ENCODE measurements at places on chromosomes 6 and 20.

GRCh38 chr6:97160280-97160679 lies 122.7 kb downstream of the MMS22L start:
- DNase-seq = peak; percentile 11

DNA sequence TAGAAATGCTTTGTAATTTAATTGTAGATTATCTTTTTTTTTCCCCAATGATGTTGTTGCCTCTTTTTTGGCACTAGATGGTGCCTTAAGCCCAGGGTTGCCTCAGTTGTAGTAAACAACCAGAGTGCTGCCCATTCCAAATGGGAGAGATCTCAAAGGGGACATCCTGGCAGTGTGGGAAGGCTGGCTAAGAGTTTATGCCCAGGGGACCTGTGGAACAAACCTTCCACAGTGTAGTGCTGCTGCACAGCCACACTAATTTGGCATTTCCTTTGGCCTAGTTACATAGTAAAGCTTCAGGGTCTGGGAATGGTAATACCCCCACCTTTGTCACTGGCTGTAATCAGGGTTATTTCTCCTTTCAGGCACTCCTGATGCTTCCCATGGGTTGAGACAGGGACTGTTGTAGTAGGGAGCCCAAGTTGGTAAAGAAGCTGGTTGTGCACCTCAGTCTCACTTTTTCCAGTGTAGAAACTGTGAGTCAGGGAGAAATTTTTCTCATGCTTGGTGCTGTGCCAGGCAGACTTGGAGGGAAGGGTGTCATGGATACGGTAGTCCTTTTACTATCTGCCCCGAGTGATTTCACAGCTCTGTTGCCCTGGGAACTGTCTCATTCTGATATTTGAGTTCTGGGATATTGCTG lies 177.8 kb upstream of the ECI2 start:
- DNase-seq = no peak

GRCh38 chr6:26332408-26332807 lies 32.6 kb upstream of the BTN3A2 start:
- DNase-seq = peak; percentile 12

DNA sequence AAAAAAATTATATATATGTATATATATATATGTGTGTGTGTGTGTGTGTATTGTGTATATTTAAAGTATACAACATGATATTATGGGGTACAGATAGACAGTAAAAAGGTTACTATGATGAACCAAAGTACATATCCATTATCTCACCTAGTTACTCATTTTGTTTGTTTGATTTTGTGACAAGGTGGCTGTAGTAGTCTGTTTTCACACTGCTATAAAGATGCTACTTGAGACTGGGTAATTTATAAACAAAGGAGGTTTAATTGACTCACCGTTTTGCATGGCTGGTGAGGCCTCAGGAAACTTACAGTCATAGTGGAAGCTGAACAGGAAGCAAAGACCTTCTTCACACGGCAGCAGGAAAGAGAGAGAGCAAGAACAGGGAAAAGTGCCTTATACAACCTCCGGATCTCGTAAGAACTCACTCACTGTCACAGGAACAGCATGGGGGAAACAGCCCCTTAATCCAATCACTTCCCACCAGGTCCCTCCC lies 30.2 kb upstream of the DACT2 start:
- no peak for DNase-seq

DNA sequence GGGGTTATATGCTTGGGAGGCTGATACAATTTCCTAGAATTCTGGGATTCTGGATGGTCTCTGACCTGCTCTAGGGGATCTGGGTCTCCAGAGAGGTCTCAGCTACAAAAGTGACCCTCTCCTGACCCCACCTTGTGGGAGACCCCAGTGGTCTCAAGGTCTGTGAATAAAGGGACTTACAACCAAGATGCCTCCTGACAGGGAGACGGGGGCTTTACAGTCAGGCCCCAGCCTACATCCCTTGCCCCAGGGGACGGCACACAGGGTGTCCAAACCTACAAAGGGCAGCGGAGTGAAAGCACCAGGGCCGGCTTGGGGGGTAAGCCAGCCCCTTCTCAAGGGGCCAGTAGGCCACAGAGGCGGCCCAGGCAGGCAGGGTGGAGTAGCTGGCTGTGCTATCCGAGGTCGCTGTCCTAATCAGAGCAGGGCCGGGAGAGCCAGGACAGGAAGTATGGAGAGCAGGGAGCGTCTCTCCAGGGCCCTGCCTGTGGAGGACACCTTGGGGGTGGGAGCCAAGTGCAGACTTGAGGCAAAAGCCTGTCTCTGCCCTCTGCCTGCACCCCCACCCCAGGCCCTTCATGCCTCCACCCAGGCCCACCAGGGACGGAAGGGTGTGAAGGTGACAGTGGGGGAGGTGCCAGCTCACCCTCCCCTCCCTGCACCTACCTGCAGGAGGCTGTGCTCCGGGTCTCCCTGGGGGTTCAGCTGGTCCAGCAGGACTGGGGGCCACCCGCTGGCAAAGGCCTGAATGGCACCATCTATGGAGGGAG lies 3.5 kb downstream of the GFRA4 start:
- DNase-seq = no peak

- no peak for DNase-seq
These were observed 58.5 kb downstream of the PLAGL1 start for GRCh38 chr6:143949535-143949934.

- DNase-seq = no peak
These were observed 59.4 kb upstream of the FRMD1 start for GRCh38 chr6:168138436-168138835.

- no peak for DNase-seq
These were observed 46.2 kb downstream of the SRPK1 start for GRCh38 chr6:35874730-35875129.

- DNase-seq = peak; percentile 57
These were observed 210.2 kb downstream of the TMEM200A start for GRCh38 chr6:130575971-130576370.

DNA sequence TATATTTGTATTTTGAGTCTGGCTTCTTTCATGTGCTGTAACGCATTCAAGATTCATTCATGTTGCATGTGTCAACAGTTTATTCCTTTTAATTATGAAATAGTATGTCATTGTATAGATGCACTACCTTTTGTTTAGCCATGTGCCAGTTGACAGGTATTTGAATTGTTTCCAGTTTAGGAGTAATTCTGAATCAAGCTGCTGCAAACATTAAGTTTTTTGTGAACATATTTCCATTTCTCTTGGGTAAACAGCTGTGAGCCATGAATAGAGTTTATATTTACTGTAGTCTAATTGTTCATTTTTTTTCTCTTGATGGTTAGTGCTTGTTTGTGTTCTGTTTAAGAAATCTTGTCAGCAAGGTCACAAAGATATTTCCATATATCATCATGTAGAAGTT lies 142.4 kb upstream of the RIPOR2 start:
- no peak for DNase-seq

DNA sequence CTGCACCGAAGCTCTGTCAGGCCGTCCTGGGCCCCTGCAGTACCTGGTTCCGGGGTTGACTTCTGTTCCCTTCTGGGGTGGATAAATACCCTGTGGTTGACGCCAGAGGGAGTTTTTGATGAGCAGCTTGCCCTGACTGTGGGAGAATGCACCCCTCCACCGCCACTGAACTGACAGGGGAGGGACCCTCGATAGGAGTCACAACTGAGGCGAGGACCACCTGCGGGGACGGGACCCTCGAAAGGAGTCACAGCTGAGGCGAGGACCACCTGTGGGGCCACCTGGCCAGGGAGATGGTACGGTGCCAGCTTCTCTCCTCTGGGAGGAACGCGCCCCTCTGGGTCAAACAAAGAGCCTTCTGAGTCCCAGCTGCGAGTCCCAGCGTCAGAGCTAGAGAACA lies 100.1 kb upstream of the FRMD1 start:
- DNase-seq = no peak
